HuH-7.5 (cell line): ENCODE measurements at places on chromosomes 11 and 22.

DNA sequence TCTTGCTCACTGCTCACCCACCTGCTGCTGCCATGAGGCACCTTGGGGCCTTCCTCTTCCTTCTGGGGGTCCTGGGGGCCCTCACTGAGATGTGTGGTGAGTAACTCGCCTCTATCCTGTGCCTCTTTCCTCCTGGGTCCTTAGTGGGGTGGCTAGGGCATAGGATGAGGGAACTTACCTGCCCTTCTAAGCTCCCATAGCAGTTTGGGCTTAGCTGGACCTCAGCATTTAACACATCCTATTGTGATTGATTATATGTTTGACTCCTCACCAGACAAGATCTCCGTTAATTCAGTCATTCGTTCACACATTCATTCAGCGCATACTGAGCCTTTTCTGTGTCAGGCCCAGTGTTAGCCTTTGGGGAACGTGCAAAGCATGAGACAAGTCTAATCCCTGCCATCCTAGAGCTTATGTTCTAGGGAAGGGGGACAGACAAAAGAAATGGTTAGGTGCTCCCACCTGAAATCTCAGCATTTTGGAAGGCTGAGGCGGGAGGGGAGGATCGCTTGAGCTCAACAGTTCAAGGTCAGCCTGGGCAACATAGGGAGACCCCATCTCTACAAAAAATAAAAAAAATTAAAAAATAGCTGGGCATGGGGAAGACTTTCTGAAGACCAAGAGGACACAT lies 441 bp downstream of the TCN2 start:
- DNase-seq = no peak

DNA sequence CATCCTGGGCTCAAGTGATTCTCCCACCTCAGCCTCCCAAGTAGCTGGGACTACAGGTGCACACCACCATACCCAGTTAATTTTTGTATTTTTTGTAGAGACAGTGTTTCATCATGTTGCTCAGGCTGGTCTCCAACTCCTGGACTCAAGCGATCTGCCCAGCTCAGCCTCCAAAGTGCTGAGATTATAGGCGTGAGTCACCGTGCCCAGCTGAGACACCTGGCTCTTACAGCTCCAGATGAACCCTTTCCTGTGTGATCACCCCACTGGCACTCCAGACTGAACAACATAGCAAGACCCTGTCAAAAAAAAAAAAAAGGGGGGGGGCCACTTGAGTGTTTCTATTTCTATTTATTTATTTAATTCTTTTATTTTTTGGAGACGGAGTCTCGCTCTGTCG lies 1.0 kb upstream of the ADSL start:
- no peak for DNase-seq

GRCh38 chr11:37512156-37512780 lies 914.2 kb upstream of the RAG2 start:
- DNase-seq = no peak

DNA sequence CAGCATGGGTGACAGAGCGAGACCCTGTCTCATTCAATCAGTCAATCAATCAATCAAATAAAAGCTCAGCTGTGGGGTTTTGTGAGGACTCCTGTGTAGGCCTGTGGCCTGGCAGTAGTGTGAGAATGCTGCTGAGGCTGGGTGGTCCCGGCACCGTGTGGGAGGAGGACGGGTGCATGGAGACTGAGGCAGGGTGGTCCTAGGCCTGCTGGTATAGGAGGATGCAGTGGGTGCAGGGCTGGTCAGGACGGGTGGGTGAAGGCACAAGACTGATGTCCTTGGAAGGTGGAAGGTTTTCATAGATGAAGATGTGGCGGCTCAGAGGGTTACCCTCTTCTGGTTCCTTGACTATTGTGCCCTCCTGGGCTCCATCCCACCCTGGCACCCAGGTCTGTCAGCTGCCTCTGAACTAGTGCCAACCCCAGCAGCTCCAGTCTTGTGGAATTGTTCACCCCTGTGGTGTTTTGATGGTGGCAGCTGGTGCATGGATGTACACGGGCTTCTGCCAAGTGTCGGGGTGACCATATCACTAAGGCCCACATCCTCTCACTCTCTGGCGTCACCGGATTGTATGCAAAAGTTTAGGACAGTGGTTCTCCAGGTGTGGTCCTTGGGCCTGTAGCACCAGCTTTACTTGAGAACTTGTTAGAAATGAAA lies 23.7 kb downstream of the TANGO2 start:
- DNase-seq = no peak
